ENCODE measurements at places on chromosomes 11 and 22.

- no peak for DNase-seq
Observed at GRCh38 chr11:113874581-113875233, 665 bp downstream of the USP28 start.

DNA sequence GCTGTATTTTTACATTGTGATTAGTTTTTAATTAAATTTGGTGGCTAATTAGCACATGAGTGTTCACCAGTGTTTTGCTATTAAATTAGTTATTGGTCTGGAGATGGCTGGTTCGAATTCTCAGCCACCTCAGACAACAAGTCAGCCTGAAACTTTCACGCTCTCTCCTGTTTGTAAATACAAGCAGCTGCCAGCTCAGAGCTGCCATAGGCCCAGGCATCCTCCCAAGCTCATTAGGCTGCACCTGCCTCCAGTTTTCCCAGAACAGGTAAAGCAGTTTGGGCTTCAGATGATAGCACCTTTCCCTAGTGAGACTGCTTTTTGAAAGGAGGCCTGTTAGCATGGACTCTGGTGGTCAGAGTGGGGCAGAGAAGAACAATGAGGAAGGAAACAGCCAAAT, 156.8 kb downstream of the NAV2 start:
- DNase-seq: no peak

- DNase-seq: no peak
Observed at GRCh38 chr11:61068581-61068980, 33.7 kb upstream of the CD5 start.

- no peak for DNase-seq
Observed at GRCh38 chr11:112177589-112177988, 2.3 kb downstream of the BCO2 start.

GRCh38 chr22:31173386-31174145, 13.6 kb downstream of the RNF185 start:
- no peak for DNase-seq

GRCh38 chr22:40332319-40332781, 13.9 kb upstream of the ADSL start:
- DNase-seq: no peak

- DNase-seq: no peak
Observed at GRCh38 chr11:130118636-130119387, 40.8 kb upstream of the ST14 start.

GRCh38 chr11:64316672-64317324, 561 bp downstream of the TRMT112 start:
- DNase-seq: no peak

DNA sequence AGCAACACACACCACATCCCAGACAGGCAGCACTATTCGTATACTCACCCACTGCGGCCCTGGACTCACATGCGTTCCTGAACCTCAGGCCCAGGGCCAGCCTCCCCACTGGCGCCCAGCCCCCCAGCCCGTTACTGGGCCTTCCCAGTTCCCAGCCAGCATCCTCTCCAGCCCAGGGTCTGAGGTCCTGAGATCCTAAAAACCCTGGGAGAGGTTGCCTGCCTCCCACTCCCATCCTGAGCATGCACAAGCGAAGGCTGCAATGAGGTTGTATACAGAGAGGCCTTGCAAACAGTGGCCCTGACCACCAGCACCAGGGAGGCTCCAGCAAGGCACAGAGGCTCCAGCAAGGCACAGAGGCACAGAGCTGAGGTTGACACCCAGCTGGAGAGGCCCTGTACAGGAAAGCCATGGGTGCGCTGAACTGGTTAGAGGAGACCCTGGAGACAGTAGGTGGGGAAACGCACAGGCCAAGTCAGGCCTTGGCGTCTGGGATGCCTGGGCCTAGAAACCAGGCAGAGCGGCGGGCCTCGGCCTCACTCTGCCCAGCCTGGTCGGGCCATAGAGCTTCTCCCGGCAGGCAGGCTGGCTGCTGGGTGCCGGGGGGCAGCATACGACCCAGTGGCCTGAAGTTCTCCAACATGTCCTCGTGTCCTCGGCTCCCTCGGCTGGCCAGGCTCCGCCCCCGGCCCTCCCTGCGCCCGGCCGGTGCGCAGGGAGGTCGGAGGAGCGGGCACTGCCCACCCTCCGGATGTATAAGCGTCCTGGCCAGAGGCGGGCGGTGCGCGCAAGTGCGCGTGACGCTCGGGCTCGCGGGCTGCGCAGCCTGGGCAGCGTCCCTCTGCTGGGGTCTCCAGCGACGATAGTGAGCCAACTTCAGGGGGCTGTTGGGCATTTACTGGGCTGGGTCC, 2.3 kb upstream of the TBX1 start:
- DNase-seq: no peak

DNA sequence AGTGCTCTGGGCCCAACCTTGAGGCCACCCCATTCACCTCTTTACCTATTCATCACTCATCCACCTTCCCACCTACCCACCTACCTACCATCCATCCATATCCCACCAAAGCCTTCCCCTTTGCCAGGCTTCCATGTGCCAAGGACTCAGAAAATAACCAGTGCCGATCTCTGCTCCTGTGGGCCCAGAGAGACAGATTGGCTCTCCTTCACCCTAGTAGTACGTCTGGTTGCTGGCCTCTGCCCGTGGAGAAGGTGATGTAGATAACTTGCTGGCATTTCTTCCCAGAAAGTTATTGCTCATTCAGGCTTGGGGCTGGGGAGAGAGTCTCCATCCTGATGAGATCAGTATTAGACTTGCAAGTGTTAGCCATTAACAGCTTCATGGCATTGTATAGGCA, 45.2 kb downstream of the NEU3 start:
- DNase-seq: no peak

DNA sequence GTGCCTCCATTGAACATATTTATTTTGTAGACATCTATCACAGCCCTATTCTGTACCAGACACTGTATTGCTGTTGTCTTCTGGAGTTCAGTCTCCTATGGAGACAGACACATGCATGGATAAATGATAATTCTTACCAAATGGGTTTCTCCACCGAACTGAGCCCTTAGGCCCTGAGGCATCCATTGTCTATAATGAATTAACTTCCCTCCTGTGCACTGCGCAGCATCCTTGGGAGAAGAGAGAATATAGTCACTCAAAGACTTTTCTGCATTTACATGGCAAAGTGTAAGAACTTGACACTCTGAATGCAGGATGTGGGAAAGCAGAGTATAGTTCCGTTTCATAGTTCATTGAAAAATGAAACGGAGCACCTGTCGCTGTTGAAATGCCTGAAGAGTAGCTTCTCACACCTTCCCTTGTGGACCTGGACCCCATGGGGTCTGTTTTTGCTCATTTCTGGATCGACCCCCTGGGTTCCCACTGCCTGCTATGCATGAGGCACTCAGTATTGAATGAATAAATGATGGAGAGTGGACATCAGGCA, 6.2 kb downstream of the ZNRF3 start:
- DNase-seq: no peak

- no peak for DNase-seq
Observed at GRCh38 chr11:66720223-66720898, 8.7 kb downstream of the SPTBN2 start.

DNA sequence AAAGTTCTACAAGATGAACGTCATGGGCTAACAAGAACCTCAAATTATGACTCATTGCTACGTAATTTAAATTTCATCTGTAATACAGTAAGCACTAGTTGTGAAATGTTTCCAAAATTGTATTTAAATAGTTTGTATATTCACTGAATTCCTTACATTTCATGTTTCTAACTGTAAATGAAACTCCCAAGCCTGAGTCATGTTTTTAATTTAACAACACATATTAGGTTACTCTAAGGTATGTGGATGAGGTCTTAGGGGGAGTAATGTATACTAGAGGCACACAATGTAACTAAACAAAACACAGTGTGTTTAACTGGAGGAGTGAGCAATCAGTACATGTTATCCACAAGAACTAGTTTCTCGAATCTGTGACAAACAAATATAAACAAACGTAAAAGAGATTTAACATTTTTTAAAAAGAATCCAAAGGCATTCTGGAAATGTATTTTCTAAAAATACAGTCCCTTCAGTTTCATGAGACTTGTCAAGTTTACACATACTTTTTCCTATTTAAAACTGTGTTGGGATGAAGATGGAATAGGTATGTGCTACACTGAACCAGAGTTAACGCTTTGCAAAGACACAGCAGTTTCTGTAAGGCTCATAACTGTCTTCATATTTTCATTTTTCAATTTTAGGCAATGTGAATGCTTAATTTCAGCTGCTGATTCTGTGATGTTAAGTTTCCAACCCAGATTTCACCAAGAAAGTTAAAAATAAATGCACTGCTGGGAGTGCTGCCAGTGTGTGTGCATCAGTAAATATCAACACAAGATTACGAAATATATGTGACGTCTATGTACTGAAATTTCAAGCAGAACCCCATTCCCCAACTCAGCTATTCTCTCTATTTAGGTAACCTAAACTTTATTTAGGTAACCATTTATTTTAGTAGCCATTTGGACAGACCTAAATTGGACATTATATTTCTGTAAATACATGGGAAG, 52.6 kb downstream of the PITPNB start:
- no peak for DNase-seq

DNA sequence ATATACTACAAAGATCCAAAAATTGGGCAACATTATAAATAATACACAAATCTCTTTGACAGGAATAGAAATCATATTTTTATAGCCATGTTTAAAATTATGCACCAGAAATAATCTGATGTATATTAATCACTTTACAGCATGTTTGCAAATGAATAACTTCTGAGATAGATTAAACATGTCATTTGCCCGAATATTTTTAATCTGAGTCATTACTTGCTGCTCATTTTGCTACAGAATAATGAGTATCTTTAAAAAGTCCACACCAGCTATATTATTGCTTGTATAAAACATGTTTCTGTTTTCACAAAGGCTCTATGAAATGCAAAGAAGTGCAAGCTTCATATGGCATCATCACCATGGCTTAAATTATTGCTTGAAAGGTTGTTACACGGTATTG, 336.8 kb downstream of the GUCY1A2 start:
- DNase-seq: no peak

DNA sequence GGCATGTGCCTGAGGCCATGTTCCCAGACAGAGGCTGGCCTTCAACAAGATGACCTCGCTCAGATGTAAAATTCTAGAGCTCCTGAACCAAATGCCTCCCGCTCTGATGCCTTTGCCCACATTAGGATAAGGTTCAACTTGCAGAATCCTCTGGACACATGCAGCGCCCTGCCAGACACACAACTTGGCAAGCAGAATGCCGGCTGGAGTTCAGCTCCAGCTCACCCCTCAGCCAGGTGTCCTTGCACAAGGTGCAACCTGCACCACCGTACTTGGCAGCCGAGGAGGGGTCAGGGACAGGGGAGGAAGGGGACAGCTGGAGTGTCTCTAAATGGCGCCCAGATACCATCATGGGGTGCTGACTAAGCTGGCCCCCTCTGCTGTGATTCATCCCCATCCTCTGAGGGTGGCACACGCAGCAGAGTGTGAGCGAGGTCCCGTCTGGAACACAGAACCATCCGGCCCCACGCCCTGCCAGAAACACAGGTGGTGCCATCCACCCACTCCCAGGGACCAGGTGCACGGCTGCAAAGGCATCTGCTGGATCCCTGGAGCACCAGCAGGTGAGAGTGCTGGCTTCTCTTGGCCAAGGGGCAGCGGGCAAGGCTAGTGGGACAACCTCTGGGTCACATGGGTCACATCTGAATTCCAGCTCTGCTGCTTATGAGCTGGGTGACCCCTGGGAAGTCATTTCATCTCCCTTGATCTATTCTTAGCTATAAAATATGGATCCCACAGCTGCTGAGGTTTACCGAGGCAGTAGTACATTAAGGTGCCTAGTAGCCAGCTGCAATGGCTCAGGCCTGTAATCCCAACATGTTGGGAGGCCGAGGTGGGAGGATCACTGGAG, 12.8 kb downstream of the ZMAT5 start:
- DNase-seq: no peak

DNA sequence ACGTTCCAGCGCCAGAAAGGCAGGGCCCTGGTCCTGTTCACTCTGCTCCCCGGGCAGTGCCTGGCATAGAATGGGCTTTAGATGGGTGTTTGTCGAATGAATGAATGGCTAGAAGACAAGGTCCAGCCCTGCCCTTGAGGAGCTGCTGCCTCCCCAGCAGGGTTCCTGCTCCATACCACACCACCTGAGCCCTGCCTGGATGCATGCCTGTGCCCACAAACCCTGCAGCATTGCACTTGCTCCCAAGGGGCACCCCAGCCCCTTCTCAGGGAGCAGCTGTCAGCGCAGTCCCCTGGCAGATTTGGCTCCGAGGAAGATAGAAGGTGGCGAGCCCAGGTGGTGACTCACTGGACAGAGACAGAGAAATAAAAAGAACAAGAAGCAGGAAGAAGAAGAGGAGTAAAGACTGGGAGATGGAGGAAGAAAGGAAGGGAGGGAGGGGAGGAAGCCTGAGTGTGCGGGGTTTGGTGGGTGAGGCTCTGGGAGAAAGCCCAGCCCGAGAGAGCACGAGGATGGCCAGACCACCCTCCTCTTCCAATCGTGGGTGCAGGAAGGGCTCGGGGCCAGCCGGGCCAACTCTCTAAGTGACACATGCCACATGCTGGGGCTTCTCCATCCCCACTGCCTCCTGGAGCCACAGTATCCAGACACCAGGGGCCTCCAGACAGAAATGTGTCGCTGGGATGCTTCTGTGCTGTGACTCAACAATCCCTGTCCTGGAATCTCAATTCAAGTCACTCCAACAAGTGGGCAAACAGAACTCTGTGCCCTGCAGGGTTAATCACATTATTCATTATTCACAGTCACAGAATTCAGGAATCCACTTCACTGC, 1474.3 kb downstream of the BRD1 start:
- no peak for DNase-seq

DNA sequence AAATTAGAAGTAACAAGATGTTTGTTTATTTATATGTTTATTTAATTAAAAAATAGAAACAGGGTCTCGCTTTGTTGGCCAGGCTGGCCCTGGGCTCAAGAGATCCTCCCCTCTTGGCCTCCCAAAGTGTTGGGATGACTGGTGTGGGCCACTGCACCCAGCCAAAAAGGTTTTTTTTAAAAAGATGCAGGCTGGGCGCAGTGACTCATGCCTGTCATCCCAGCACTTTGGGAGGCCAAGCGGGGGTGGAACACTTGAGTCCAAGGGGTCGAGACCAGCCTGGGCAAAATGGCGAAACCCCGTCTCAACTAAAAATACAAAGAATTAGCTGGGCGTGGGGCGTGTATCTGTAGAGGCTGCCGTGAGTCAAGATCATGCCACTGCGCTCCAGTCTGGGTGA, 13.4 kb downstream of the DRD4 start:
- DNase-seq: no peak

GRCh38 chr11:77340501-77340900, 39.0 kb upstream of the GDPD4 start:
- no peak for DNase-seq

- DNase-seq: no peak
Observed at GRCh38 chr11:114183044-114183511, 113.1 kb upstream of the NNMT start.

GRCh38 chr11:4495986-4496385, 13.5 kb downstream of the OR52K1 start:
- no peak for DNase-seq

- no peak for DNase-seq
Observed at GRCh38 chr11:79538775-79539174, 97.9 kb upstream of the TENM4 start.
